ENCODE measurements at places on chromosomes 16 and 17. TPM values are rescaled to one million over a fixed set of nuclear protein-coding genes. Genes with fewer than 3 reads are reported as not detected.

Gene GAST
- total RNA-seq: not detected

Gene IKZF3
- 2.0 TPM for total RNA-seq

Gene TERB1
- total RNA-seq: not detected

Gene RTN4RL1
- 0.32 TPM for total RNA-seq

Gene AHSP
- not detected for total RNA-seq

Gene RHBDL3
- total RNA-seq: 0.53 TPM

Gene CCL16
- total RNA-seq: not detected

Gene TACO1
- total RNA-seq: 34.1 TPM

Gene LGALS9C
- total RNA-seq: 24.5 TPM

Gene LHX1
- not detected for total RNA-seq

Gene XAF1
- total RNA-seq: 11.7 TPM

Gene TNFSF12
- 18.3 TPM for total RNA-seq

Gene ABCC11
- total RNA-seq: not detected

Gene C17orf67
- total RNA-seq: 1.4 TPM

Gene TNFRSF17
- total RNA-seq: 4.2 TPM

Gene MT1G
- total RNA-seq: 995 TPM

Gene P2RX5
- total RNA-seq: 1.5 TPM

Gene ACSM2A
- not detected for total RNA-seq

Gene ZNF624
- 5.8 TPM for total RNA-seq

Gene P3H4
- 8.5 TPM for total RNA-seq

Gene KRT25
- not detected for total RNA-seq

Gene ARHGDIG
- 1.8 TPM for total RNA-seq

Gene ST6GALNAC2
- 6.3 TPM for total RNA-seq

Gene NKD1
- 2.3 TPM for total RNA-seq

Measured in colonic mucosa (tissue), 4 donors.